Panc1 (cell line): ENCODE measurements at places on chromosomes 2 and 18.

DNA sequence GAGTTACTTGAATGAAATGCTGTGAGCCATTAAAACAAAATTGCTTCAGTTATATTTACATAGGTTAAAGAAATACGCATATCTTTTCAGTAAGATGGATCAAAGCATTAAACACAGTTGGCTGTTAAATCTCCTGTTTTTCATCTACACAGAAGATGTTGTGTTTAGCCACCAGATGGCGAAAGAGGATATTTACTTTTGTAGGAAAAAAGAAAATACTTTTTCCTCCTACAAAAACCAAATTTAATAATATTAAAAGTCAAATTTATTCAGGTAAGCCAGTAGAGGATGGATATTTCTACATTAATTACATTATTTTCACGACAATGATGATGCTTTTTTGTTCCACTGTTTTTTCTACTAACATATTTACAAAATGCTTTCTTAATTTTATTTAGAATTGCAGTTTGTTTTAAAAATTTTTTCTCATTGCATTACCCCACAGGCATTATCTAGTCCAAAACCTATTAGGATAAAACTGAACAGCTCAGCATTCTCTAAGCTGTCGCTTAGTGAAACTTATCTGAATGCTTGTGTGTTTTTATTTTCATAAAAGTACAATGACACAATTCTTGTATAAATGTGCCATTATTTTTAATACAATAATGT, 173.7 kb downstream of the ASXL3 start:
- DNase-seq: no peak

DNA sequence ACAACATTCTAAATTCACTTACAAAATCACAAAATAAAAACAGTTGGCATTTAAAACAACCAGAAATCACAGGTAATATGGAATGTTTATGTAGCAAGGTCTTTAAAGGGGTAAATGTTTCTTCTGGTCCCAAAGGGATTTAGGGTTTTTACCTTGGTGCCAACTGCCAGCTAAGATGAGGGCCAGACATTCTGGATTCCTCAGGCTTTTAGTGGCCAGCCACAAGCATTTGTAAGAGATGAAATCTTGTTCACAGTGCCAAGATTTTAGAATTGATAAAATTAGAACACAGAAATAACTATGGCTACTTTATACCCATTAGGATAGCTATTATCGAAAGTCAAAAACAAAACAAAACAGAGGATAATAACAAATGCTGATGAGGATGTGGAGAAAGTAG, 60.4 kb upstream of the CDKL4 start:
- no peak for DNase-seq

DNA sequence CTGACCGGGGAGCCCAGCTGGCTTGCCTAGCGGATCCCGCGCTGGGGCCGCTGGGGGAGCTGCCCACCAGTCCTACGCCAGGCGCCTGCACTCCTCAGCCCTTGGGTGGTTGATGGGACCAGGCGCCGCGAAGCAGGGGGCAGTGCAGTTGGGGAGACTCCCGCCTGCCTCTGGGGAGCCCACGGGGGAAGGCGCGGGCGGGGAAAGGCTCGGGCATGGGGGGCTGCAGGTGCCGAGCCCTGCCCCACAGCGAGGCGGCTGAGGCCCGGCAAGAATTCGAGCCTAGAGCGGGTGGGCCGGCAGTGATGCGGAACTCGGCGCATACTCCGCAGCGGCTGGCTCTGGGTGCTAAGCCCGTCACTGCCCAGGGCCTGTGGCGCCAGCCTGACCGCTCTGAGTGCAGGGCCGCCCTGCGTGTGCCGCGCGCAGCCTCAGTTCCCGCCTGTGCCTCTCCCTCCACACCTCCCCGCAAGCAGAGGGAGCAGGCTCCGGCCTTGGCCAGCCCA, 249.1 kb upstream of the TEKT4 start:
- DNase-seq: no peak

- DNase-seq: no peak
Observed at GRCh38 chr18:9898792-9899549, 13.2 kb downstream of the TXNDC2 start.

- DNase-seq: no peak
Observed at GRCh38 chr18:35074581-35074980, 33.4 kb downstream of the MAPRE2 start.

DNA sequence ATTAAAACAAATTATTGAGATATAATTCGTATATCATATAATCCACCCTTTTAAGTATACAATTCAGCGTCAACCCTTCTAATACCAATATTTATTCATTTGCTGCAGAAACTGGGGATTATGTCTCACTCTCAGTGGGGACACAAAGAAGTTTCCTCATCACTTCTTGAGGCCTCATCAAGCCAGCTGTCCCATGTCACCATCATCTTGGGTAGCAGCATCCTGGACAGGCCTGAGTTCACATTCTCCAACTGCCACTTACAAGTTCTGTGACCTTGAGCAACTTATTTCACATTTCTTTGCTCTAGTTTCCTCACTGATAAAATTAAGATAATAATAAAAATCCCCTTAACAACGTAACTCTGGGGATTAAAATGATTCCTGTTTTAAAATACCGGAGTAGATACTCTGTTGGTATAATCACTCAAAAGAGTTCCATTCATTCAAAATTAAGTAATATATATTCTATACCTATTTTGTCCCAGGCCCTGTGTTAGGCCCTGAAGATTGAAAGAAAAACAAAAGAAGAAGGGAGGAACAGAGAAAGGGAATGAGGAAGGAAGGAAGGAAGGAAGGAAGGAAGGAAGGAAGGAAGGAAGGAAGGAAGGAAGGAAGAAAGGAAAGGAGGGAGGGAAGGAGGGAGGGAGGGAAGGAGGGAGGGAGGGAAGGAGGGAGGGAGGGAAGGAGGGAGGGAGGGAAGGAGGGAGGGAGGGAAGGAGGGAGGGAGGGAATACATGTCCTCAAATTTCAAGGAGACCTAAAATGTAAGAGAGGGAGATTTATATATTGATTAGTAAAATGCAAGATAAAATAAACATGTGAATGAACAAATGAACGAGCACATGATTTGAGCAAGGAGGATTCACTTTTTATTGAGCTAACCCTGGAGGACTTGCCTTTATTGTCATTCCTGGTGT, 42.4 kb downstream of the NCKAP5 start:
- no peak for DNase-seq

GRCh38 chr2:40955042-40955441, 503.2 kb upstream of the SLC8A1 start:
- no peak for DNase-seq

DNA sequence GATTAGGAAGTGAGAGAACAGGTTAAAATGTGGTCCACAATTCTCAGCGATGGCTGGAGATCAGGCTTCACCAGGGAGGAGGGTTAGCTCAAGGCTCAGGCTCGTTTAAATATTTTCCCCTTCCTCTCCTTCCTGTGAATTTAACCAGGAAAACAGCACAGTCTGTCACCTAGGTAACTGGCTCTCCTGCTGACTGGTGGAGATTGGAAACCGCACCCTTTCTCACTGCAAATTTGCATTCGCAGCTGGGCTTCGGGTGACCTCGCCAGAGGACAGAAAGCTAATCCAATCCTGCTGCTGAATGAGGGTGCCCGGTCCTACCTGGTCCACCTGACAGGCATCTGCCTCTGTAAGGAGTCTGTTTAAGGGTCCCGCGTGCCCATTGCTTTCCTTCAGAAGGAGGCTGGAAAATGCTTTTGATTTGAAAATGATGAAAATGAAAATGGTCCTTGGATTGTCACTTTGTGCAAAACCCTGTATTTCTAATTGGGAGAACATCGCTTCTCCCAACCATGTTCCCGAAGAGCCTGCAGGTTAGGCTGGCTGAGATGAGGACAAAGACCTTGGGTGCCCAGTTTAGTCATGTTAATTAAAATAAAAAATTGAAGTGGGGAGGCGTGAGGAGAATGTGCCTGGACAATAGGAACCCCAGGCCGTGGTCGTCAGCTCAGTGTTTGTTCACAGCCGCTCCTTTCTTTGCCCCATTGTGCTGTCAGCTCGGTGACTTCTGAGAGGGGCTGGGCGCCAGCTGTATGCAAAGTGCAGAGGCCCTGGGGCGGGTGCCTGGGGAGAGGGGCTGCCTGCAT, 43.4 kb upstream of the MTCL1 start:
- DNase-seq: no peak

DNA sequence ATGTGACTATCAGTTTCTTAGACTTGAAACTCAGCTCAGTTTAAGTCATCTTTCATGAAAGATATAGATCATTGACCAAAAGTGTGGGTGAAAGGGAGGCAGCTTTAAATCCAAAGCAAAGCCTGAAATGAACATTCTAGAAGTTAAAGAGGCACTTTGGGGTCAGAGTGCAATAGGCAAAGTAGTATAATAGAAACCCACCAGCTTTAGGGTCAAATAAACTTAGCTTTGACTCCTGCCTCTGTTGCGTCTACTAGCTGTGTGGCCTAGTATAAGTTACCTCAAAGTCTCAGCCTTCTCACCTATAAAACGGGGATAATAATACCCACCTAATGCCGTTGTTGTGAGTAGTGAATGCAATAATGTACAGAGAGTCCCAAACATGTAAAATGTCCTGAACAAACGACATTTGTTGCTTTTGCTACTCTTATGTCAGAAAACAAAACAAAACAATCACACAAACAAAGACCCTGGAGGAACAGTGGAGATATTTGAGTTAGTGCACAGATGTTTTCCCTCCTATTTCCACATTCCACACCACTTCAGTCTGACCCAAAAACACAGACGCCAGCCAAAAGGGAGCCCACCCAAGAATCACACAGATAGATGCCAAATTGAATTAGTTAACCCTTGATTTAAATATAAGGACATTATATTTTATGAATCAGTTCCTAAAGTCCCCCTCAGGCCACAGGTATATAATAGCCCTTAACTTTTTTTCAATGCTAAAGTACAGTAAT, 657.0 kb downstream of the ARHGAP15 start:
- no peak for DNase-seq

- DNase-seq: no peak
Observed at GRCh38 chr18:8831112-8831511, 125.8 kb downstream of the MTCL1 start.

GRCh38 chr2:219985017-219985416, 357.6 kb downstream of the SLC4A3 start:
- no peak for DNase-seq

DNA sequence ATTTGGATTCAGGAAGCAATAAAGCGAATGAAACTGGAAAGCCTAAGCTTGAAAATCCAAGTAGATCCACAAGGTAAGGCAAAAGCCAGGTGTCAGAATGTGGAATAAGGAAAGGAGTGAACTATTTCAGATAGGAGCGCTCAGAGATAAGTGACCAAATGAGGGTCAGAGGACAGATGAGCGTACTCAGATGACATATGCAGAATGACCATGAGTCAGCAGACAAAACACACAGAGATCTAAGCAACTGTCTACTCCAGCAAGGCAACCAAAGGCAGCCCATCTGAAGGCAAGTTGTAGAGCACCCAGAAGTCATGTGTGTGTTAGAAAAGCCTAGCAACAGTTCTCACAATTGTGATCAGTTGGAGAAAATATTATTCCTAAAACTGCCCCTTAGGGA, 548.4 kb upstream of the FSHR start:
- no peak for DNase-seq

GRCh38 chr2:64226611-64227010, 82.4 kb upstream of the PELI1 start:
- no peak for DNase-seq

- DNase-seq: no peak
Observed at GRCh38 chr2:54818226-54818625, 94.8 kb downstream of the EML6 start.

DNA sequence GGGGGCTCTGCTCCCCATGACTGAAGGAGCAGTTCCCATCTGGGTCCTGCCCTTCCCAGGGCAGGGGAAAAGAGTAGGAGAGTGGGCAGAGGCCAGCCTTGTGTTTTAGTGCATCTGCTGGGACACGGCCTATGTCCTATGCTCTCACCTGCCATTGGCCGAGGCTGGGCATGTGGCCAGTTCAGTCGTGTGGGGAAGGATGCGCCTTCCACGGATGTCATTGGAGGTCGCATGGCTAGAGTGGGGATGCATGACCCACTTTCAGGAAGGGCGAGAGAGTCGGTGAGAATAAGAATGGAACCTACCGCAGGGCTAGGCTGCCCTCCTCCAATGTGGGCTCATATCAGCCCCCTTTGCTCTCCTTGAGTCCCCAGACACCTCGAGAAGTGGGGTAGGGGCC, 70.9 kb upstream of the HAAO start:
- DNase-seq: no peak

- no peak for DNase-seq
Observed at GRCh38 chr2:31241625-31242270, 7.8 kb downstream of the EHD3 start.

- DNase-seq: no peak
Observed at GRCh38 chr2:212957624-212958023, 193.8 kb downstream of the IKZF2 start.

DNA sequence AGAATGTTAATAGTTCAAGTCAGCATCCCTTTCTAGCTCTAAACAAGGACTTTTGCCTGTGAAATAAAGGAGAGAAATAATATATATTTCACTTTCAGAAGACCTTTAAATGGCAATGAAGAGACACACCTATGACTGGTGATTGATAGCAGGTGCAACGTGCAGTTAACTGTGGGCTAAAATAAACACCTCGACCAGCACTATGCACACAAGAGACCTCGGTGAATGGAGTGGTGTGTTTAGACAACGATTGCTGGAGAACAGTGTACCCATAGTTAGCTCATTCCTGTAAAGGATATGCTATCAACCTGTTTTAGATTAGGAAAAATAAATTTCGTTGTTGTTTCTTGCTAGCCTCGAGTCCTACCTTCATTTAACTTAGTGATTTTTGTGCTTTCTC, 143.4 kb downstream of the NR4A2 start:
- no peak for DNase-seq

DNA sequence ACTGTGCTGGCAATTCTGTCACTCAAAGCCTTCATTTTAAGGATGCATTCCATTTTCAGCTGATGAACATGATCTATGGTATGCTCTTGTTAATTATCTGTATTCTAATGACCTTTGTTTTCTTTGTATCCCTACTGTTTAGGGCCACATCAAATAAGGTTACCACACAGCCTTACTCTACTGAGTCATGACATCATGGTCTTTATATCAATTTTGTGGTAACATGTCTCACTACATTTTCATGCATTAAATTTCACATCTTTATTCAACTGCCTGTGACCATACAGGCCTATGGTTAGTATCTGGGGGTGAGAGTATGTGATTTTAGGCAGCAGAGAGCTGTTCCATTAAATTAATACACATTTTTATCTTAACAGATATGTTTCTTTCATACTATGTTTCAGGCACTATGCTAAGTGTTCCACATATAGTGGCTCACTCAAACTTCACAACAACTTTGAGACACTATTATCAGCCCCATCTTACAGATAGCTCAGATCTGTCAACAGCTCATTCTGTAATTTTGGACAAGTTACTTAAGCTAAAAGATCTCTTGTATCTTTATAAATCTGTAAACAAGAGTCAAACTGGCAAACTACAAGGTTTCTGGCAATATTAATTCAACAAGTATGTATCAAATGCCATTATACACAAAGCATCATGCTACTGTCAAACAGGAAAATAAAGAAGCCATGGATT, 18.0 kb downstream of the LRPPRC start:
- DNase-seq: no peak
